ENCODE measurements at places on chromosomes 7 and 10.

- DNase-seq: no peak
Measured at GRCh38 chr10:93113042-93113441, 39.3 kb downstream of the CYP26A1 start.

GRCh38 chr10:63889803-63890202 is 368.6 kb downstream of the REEP3 start:
- no peak for DNase-seq

DNA sequence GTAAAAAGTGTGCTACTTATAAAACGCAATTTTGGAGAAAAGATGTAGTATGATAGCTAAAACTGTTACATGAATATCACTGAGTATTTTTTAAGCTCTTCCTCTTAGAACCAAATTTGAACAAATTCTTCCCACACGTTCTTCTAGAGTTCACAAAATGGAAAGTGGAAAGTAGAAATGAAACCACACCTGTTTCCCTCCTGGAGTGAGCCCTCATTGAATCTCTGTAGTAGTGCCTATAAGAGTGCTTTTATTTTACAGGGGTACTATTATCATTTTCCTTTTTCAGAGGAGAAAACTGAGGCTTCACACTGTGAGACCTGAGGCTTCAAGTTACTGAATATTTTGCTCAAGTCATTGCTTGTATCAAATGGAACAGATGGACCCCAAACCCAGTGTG is 393.0 kb downstream of the NRG3 start:
- DNase-seq: no peak

DNA sequence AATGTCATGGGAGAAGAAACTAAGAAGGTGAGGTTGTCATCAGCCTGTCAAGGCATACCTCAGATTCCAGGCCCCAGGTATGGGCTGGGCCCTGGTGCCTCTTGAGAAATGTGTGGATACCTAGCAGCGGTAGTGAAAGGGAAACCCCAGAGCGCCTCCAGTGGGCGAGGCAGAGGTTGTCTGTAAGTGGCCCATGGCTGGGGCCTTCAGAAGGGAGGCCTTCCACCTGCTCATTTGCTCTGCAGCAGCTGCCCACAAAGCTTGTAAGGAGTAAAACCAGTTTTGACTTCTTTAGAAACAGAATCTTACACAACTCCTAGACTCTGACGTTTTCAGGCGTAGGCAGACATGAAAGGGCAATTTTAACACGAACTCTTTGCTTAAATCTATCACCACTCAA is 509.9 kb downstream of the PARD3 start:
- DNase-seq: no peak

GRCh38 chr10:99859585-99859984 is 77.1 kb downstream of the ABCC2 start:
- no peak for DNase-seq

GRCh38 chr7:95906851-95907250 is 134.5 kb downstream of the DYNC1I1 start:
- no peak for DNase-seq

- no peak for DNase-seq
Measured at GRCh38 chr10:130257897-130258296, 121.7 kb downstream of the GLRX3 start.

- no peak for DNase-seq
Measured at GRCh38 chr10:29830531-29831512, 196.1 kb upstream of the SVIL start.

- DNase-seq: no peak
Measured at GRCh38 chr7:21980926-21981500, 35.3 kb upstream of the CDCA7L start.

DNA sequence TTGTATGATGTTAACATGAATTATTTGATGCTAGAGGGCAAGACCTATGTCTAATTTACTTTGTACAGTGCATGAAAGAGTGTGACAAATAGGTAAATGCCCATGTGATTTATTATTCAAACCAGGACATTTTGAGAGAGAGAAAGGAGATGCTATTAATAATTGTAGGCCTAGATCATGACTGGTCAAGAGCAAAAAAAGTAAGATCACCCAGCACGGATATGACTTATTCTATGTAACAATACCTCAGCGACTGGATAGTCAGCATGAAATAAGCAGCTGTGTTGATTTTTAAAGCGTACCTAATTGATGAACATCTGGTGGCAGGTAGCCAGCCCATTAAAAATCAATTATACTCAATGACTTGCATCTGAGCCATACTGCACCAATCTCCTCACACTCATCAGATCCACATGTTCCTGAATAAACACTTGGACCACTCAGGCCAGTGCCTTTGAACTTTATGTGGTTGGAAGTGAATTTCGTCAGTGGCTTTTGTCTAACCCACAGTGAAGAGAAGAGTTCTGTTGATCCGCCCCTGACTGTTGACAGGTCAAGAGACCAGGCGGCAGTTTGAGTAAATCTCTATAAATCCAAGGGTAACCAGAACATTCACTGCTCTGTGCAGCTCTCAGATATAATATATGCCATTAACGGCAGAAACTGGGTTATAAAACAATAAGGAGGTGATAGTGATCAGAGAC is 435.3 kb downstream of the MDFIC start:
- DNase-seq: no peak

DNA sequence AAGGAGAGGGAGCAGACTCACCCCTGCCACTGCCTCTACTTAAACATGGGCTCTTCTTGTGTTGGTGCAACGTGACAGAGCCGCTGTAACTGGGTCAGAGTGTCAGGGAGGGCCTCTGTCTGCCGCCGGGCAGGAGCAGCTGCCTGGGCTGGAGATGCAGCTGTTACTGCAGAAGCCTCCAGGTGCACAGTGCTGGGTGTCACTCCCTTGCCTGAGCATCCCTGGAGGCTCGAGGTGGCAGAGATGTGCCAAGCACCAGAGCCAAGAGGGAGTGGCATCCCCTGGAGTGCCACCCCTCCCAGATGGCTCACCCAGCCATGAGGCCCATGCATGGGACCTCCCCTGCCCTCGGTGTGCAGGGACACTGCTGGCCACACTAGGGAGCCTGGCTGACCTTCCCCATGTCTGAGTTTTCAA is 145.7 kb downstream of the PRPF18 start:
- DNase-seq: no peak

DNA sequence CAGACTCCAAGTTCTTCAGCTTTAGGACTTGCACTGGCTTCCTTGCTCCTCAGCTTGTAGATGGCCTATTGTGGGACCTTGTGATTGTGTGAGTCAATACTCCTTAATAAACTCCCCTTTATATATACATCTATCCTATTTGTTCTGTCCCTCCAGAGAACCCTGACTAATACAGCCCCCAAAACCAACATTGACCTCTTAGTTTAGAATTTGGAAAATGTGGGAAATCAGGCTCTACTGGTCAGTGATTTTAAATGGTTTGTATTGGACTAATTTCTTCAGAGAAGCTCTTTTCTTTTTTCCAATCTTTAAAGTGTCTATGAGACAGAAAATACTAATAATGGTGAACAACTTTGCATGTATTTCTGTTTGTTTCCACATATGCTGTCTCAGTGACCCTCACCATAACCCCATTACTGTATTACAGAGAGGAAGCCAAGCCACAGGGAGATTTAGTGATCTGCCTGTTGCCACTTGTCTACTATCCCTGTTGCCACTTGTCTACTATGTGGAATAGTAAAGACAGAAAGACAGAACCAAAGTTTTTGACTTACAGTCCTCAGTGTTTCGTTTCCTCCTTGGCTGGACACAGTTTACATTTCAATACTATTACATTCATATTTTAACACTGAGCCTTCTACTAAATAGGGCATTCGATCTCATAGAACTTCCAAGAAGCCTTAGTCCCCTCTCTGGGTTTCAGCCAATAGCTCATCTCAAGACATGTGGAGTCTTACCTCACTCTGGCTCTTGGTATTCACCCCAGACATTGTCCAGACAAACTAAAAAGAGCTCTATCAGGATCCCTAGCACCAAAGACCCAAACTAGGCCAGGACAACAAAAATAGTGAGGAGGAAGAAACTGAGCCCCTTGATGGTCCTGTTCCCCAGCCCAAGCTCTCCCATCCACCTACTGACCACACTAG is 121.0 kb downstream of the AKR1D1 start:
- no peak for DNase-seq

- no peak for DNase-seq
Measured at GRCh38 chr10:21369697-21370096, 155.8 kb downstream of the SKIDA1 start.

Data from GM19239 (cell line).